ENCODE measurements at places on chromosomes 2 and 18.

DNA sequence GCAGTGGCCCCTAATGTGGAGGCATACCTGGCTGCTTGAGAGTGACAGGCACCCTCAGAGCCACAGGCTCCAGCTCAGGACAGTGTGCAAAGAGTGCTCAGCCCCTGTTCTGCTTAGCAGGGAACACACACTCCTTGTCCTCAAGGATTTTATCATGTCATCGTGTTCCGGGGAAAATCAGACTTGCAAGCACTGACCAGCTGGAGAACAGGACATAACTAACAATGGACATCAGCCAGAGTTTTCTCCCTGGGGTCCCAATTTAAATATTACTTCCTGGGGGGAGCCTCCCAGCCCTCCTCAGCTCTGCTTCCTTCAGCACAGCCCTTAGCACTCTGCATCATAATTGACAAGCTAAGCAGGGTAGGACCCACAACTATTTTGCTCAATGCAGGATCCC lies 175.4 kb upstream of the ACAA2 start:
- DNase-seq, result no peak

DNA sequence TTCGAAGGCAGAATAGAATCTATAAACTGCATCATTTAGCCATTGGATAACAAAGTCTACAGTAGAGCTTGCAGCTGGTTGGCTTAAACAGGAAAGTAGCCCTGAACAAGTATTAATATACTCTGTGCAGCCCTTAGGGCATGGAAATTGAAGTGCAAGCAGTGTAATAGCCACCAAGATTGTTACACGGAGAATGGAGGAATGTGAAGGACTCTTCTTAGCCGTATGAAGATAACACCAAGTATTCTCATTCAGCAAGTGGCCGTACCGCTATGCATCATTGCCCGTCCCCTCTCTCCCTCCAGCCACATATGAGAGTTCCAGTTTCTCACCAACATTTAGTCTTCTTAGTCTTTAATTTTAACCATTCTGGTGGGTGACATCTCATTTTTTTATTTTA lies 40.5 kb downstream of the ANKRD12 start:
- DNase-seq, result no peak

GRCh38 chr18:69786427-69786826 lies 161.2 kb downstream of the CD226 start:
- DNase-seq, result no peak

GRCh38 chr2:26438926-26439325 lies 37.2 kb downstream of the DRC1 start:
- no peak for DNase-seq

DNA sequence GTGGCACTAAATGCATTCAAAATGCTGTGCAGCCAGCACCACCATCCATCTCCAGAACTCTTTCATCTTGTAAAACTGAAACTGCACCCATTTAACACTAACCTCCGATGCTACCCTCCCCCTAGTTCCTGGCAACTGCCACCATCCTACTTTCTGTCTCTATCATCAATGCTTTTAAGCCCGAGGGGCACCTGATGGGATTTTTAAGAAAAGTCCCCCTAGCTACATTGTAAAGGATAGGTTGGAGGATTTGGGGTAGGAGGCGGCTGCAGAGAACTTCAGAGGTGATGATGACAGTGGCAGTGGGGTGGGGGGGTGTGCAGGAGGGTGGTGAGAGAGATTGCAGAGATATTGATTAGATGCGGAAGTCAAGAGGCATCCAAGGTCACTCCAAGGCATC lies 10.8 kb upstream of the YWHAQ start:
- no peak for DNase-seq

GRCh38 chr2:133247631-133248030 lies 320.6 kb downstream of the NCKAP5 start:
- no peak for DNase-seq

GRCh38 chr18:22282311-22283115 lies 113.1 kb downstream of the GATA6 start:
- DNase-seq, result no peak

- no peak for DNase-seq
These were observed 1.4 kb downstream of the GPR35 start for GRCh38 chr2:240626531-240627300.

- DNase-seq, result no peak
These were observed 28.1 kb upstream of the ACTR3 start for GRCh38 chr2:113861740-113862139.

- DNase-seq, result no peak
These were observed 167.2 kb downstream of the SS18 start for GRCh38 chr18:25923193-25923592.

GRCh38 chr2:65638443-65638842 lies 206.0 kb upstream of the SPRED2 start:
- no peak for DNase-seq

DNA sequence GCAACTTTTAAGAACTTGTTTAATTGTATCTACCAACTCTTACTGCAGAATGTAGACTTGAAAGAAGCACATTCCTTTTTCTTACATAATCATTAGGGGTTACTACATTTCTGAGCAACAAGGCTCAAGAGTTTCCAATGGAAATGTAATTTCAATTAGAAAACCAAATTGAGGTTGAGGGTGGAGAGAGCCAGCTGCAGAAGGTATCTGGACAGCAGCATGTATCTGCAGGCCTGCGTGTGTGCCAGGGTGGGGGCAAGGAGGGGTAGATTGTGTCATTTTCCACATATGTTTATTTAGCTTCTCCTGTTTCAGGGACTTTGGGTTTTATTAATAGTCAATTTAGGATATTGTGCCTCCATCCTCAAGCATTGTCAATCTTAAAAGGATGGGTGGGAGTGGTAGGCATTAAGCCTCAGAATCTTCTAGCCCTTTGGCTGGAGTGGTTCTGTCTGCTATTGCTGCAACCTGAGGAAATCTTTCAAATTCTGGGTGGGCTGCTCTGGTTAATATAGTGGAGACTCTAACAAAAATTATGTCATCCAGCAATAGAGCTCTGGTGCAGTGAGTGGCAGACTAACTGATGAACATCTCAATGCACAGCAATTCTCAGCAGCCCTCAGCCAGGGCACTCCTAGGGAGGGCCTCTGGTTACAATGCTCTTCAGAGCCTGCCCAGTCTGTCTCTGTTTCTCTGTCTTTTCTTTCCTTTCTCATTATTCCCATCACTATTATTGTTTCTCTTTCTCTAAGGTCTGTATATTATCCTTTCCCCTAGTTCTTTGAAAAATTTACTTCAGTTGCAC lies 151.4 kb downstream of the RPIA start:
- no peak for DNase-seq

DNA sequence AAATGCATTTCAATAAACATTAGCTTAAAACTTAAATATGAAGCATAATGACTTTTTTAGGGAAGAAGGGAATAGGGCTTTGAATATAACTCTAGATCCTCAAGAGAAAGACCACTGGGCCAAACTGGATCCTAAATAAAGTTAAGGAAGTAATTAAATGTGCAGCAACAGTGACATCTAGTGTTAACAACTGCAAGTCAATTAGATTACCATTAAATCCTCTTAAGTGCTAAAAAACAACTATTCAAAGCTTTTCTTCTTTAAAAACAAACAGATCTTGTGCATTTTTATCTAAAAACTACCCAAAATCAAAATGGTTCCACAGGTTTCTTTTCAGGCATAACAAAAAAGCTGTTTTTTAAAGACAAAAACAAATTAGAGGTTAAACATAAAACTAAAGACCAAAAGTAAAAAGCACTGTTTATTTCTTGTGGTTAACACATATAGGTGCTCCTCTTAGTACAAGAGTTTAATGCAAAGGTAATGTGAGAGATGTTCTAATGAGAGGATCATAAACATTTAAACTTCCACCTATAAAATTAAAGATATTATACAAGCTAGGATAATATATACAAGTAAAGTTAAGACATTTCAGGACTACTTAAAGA lies 111.4 kb downstream of the THADA start:
- no peak for DNase-seq

GRCh38 chr2:20141056-20141762 lies 83.7 kb downstream of the SDC1 start:
- no peak for DNase-seq

DNA sequence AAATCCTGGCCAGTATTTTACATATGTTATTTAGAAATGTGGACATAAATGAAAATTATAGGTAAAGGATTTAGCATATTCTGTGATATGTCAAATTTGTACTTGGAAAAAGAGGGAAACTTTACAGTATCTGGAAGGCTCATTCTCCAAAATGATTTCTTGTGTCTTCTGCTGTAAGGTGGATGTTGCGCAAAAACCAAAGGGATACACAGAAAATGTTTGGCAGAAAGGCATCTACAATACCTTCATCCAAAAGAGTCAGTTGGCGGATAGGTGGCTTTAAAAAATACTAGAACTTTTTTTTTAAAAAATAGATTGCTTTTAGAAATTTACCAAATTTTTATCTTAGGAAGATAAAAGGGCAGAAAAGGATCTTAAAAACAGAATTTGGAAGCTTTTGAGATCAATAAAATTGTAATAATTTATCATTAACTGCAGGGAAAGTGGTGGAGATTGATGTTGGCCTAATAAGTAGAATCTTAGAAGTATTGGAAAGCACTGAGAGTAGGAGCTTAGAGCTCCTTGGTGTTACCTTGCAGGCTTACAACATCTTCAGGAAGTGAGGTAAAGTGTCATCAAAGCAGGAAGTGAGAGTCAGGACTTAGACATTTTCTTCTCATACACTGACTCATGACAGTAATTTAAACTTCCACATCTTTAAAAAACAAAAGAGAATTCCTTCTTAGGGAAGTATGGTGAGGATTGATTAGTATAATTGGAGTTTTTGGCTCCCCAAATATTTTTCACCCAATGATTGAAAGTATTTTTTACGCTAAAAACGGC lies 2.1 kb downstream of the NABP1 start:
- no peak for DNase-seq

DNA sequence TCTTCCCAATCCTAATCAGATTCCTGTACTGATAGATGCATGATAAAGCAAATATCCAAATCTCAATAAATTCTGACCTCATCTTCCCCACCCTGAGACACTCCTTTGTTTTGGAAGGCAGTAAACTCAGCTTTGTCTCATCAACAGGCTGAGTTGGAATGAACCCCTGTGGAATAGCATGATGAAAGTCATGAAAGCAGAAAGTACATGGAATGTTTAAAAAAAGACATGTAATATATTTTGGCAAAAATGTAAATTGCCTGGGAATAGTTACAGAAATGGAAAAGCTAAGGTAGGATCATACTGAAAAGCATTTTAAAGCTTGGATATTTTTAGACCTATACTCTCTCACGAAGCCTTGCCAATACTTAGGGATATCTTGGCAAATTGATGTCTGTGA lies 468.7 kb upstream of the CDH7 start:
- no peak for DNase-seq

DNA sequence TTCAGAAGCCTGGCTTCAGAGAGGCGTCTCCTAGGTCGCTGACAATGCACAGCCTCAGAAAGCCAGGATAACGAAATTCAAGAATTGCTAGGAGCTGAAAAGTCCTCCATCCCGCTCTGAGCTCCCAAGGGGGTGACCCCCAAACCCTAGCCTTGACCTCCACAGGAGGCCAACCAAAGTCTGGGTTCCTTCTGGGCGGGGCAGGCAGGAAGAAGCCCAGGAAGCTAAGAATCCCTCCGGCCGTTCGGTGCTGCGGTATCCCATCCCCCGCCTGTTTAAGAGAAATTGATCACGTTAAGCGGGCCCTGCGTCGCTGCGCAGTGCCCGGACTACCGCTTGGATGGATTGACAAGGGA lies 2.5 kb upstream of the OSR1 start:
- DNase-seq, result no peak

GRCh38 chr18:33585431-33585775 lies 7.4 kb downstream of the ASXL3 start:
- no peak for DNase-seq

GRCh38 chr2:64797881-64798575 lies 144.3 kb upstream of the SERTAD2 start:
- DNase-seq, result no peak

DNA sequence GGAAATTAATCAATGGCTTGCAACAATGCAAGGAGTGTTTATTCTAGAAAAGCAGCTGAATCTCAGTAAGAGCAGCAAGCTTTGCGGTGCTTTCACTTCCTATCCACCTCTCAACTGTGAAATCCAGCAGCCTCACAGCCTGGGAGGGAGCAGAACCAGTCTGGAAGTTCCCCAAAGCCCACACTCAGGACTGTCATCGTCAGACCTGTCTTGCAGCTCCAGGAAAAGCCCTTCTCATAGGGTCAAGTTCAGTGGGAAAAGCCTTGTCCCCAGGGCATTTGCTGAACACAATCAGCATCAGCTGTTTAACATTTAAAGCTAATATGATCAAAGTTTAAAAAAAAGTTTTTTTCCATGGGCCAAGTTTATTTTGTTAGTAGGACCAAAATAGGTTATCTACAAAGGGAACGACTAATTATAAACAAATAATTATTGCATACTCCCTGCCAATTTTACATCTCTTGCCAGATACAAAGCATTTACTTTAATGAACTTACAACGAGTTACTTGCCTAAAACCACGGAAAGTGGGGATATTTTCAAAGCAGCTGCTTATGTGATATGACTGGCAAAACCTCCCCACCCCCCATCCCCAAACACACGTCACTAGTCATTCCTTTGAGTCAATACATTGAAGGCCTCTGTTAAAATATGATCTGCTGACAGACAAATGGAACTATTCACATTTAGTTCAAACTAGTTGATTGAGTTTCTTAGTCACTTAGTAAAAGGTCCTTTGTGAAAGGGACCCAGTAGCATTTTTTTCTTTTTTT lies 36.8 kb downstream of the PARD6G start:
- no peak for DNase-seq

DNA sequence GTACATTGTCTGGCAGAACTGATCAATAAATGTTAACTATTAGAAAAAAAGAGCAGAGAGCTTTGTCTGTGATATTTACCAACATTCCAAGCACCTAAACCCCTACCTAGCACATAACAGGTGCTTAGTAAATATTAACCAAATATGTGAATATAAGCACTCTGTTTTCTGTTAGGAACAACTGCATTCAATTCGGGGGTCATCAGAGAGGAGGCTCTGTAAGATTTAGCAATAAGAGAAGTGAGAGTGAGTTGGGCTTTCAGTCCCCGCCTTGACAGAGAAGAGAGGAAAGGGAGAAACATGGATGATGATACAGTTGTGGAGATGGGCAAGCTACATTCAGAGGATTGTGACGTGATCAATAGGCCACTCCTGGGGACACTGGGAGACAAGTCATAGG lies 47.7 kb downstream of the MYOM1 start:
- no peak for DNase-seq
